Right forelimb (tissue), 1 donor: ENCODE measurements at places on chromosomes 11 and 22.
A peak's percentile ranks its signal among the peaks of the same experiment; 100 is the strongest.

GRCh38 chr11:61949169-61950034, 749 bp upstream of the BEST1 start:
- peak; percentile 78 for DNase-seq

- no peak for DNase-seq
Observed at GRCh38 chr11:80562523-80563125, 1121.8 kb upstream of the TENM4 start.

- DNase-seq: no peak
Observed at GRCh38 chr22:29457730-29458129, 19.3 kb downstream of the RFPL1 start.

GRCh38 chr11:113705871-113706655, at the start of gene TMPRSS5:
Gene TMPRSS5 (minus strand): TSS chr11:113706308. CDS start chr11:113706224, 84 bp downstream.
- DNase-seq: no peak

DNA sequence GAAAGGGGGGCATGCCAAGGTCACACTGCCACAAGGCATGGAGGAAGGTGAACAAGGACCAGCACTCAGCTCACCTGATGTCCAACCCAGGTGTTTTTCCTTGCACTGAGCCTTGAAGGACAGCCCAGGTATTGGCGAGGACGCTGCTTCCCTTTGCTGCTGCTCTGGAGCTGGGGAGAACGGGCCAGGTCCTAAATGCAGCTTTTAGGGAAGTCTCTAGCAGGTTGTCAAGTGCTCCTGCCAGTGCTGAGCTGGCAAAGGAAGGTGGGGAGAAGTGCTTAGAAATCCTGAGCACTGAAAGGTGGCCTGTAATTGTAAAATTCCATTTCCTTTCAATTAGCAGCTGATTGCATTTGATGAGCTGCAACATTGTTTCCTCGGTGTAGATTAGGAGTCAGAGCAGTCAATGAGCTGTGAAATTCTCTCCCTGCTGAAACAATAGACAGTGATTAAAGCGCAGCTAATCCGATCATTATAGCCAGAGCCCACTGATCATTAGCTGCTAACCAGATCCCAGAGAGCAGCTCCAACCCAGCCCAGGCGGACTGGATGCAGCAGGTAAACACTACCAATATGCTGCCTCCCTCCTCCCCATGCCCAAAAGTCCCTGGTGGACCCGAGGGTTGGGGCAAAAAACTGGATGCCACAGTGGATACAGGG, 507.6 kb downstream of the INSC start:
- DNase-seq: no peak

DNA sequence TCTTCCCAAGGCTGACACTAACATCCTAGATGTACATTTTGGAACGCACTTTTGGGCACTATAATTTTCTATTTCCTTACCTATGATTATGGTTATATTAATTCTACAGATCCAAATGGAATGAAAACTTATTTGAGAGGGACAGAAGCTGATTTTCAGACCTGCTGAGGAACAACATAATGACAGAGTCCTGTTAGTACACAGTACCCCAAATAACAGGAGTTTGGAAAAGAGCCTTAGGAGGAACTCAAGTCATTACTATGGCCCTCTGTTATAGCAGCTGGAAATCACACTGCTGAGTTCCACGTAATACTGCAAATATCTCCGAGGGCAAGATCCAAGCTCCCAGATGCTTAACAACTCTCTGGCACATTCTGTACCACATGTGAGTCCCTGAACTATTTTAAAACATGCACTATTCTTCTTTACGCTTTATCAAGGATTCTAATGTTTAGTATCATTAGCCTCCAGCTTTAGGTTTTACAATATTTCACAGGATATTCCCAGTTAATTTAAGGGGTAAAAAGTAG, 1027.7 kb upstream of the CCDC90B start:
- DNase-seq: no peak

DNA sequence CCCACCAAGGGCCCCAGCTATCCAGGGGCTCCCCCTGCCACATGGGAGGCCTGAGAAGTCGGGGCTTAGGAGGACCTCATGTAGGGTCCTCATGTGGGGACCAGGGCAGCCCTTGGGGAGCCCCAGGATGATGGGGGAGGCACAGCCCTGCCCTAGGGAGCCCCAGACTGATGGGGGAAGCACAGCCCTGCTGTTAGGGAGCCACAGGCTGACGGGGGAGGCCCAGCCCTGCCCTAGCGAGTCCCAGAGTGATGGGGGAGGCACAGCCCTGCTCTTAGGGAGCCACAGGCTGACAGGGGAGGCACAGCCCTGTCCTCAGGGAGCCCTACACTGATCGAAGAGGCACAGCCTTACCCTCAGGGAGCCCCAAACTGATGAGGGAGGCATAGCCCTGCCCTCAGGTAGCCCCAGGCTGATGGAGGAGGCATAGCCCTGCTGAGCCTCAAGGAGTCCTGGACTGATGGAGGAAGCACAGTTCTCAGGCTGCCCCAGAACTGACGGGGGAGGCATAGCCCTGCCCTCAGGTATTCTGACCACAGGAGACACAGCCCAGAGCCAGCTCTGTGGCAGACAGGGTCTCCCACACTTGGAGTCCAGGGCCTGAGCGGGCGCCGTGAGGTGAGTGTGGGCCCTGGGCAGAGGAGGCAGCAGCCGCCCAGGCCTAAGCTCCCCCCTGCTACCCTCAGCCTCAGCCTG, 10.8 kb downstream of the PRR33 start:
- peak; percentile 50 for DNase-seq

DNA sequence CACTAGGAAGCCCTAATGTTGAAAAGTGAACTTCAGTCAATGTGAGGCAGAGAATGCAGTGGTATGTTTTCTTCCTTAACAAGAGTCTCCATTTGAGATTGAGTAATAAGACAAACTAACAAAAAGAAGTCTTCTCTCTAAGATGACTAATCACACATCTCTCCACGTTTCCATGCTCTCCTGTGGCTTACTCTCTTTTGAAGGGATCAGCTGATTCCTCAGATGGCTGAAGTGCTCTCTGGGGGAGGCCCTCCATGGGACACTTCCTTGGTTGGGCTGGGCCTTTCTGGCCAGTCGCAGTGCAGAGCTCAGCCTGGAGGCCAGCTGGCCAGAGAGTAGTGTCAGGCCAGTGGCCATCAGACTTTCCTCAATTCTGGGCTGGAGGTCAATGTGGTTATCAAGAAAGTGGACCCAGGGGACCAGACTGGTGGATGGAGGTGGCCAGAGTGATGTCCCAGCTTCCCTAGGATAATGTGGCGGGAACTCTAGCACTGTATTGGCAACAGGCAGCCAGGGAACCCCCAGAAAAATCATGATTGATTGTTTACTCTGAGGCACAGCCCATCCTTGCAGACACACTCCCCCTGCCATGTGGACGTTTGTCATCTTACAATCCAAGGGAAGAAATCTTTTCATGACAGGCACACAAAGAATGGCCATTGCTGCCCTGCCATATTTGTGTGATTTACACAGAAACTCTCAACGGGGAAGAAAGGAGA, 14.5 kb downstream of the CSRP3 start:
- DNase-seq: no peak

DNA sequence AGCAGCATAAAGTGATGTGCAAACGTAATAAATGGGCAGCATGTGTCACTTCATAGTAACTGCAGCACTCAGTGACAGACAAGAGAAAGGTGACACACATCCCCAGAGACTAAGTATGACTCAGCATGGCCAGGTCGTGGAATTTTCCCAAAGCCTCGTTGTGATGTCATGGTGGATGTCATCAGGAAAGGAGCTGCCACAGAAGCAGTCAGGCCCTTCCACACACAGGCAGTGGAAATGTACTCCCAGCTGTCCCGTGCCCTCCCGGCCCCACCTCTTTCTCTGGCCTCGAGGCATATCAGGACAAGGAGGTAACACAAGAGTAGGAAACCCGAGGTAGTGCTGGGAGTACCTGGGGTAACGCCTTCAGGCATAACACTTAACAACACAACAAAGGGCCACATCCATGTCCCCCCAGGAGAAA, 8.1 kb downstream of the PC start:
- no peak for DNase-seq

DNA sequence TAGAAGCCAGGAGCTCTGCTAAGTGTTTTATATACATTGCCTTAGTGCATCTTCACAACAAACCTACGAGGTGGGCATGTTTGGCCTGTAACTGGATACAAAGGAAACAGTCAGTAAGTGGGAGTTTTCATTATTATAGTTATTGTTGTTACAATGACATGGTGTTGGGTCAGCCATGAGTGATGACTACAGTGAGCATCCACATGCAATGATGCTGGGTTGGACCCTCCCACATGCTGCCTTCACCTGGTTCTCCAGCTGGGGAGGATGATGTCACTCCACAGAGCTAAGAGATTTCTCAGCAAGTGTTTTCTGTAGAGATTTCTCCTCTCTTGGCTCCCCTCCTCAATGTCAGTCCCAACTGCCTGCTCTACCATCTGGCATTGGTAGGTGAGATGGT, 59.3 kb downstream of the EHF start:
- DNase-seq: no peak

GRCh38 chr22:25067851-25068421, 115.4 kb downstream of the KIAA1671 start:
- DNase-seq: peak; percentile 56

DNA sequence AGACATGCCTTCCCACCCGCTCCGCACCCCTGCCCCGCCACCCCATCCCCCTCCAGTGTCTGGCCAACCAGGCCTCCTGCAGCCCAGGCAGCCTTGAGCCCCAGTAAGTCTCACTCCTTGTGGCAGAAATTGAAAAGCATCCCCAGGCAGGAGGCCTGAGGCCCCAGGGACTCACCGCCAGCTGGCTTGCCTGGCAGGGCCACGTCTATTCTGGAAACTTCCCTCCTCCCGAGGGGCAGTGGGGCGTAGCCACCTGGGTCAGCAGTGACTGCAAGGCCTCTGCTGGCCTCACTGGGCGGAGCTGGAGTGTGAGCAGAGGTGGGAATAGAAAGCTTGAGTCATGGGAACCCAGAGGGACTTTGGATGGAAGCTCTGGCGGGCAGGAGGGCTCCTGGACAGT, 26.3 kb downstream of the ANO1 start:
- DNase-seq: no peak

DNA sequence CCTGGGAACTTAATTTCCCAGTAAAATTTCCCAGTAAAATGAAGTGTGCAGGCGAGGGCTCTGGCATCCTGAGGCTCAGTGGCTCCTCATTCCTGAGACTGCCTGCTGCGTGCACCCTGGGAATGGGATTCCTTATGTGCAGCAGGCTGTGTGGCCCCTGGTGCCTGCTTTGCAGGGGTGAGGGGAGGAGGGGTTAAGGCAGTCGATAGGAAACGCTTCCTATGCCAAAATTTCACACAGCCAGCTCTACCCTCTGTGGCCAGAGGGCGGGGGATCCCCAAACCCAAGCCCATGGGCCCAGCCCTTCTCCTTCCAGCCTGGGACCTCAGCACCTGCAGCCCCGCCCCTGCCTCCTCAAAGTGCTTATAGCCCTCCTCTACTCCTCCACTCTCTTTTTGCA, 12.1 kb upstream of the BAIAP2L2 start:
- DNase-seq: no peak

GRCh38 chr22:27213766-27214581, 556.6 kb downstream of the MIAT start:
- peak; percentile 77 for DNase-seq

DNA sequence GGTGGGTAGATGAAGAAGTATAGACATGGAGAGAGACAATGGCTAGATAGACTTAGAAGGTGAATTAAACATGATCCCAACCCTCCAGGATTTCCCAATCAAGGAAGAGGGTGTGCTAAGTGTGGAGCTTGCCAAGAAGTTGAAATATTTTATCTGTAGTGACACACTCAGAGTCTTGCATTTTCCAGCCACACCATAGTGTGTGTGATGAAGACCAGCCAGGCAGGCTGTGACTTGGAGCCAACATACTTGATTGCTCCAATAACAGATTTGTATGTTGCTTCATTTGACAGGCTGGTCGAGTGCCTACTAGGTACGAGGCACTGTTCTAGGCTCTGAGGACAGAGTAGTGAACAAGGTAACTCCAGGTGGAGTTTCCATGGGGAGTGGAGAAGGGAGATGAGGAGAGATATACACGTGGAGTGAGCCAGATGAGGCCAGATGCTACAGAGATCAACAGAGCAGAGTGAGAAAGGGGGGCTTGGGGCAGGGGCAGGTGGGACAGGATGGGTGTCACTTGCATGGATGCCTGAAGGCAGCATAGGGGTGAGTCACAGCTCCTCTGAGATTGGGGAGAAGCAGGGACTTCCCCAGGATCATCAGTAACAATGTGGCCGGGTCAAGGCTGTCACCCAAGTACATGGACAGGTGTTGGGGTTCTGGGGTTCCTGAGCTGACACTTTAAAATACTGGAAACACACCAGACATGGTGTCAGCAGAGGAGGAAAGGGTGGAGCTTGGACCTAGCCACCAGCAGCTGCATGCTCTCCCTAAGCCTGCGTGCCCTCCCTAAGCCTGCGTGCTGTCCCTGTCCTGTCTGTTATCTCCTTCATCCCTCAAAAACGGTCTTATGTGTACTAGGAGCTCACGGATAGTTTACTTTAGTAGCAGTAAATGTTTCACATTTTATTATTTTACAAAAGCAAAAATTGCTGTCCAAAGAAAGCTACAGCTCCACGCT, 23.6 kb downstream of the PDGFB start:
- DNase-seq: no peak

DNA sequence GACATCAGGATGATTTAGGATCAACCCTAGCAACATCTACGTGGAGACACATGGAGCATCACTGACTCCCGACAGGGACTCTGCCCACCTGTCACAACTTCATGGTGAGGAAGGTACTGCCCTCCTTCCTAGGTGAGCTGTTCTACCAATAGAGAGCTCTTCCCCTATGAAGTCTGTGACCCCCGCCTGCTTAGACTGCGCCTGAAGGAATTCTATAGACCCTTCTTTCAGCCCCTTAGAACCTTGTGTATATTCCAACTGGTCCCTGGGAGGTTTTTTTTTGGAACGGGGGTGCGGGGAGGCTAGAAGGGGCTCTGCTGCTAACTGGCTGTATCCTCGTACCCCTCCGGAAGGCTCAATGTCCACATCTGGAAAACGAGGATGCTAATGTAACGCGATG, 566 bp downstream of the INTS4 start:
- no peak for DNase-seq

DNA sequence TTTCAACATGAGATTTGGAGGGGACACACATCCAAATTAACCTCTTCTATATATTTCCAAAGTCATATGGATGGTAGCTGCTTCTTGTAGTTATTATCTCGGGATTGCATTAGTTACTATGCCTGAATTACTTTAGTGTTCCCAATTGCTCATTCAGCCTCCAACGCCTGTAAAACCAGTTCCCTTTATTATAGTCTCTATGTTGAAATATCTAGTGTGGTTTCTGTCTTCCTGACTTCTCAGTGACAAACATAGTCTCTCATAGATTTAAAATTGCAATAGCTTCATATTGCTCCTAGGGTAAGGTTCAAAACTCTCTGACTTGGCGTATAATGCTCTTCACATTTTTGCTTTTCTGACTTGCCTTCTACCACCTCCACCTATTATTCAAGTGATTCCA, 366.4 kb downstream of the CASP12 start:
- DNase-seq: no peak
